ENCODE measurements at places on chromosomes 11 and 22. TPM values are rescaled to one million over a fixed set of nuclear protein-coding genes. Genes with fewer than 3 reads are reported as not detected.

Gene NCF4
- not detected for total RNA-seq

Gene OR2AG2
- 0.28 TPM for total RNA-seq

Gene SNX32
- total RNA-seq: 1.8 TPM

Gene OR8G1
- total RNA-seq: not detected

Gene HBG1
- not detected for total RNA-seq

Gene TMEM121B
- total RNA-seq: 0.09 TPM

Gene RASSF10
- total RNA-seq: under 0.01 TPM

Gene TRPM5
- total RNA-seq: not detected

Gene ATF4
- total RNA-seq: 221 TPM

Gene CYB5R3
- 66.5 TPM for total RNA-seq

Gene MGAT3
- under 0.01 TPM for total RNA-seq

Gene RAG2
- total RNA-seq: not detected

Gene EXPH5
- 0.09 TPM for total RNA-seq

Gene ANO9
- not detected for total RNA-seq

Gene SHISAL1
- total RNA-seq: 3.9 TPM

Gene GAL3ST3
- total RNA-seq: not detected

Gene LARGE1
- total RNA-seq: 16.0 TPM

Gene NXPE2
- 0.09 TPM for total RNA-seq

Gene GDPD4
- 0.69 TPM for total RNA-seq

Gene OR51B2
- not detected for total RNA-seq

Gene GRAP2
- not detected for total RNA-seq

Gene OR2AT4
- total RNA-seq: not detected

Gene ANGPTL5
- not detected for total RNA-seq

Gene TPBGL
- total RNA-seq: 0.05 TPM

Gene GNG3
- not detected for total RNA-seq

Gene FJX1
- 33.4 TPM for total RNA-seq

Gene CALCA
- not detected for total RNA-seq

Gene DRD4
- total RNA-seq: not detected

Gene C1QTNF5
- total RNA-seq: 18.4 TPM

Gene WBP2NL
- 0.60 TPM for total RNA-seq

Gene KRTAP5-1
- not detected for total RNA-seq

Gene ZNF280A
- 0.23 TPM for total RNA-seq

Gene JAML
- total RNA-seq: not detected

Gene NOX4
- 4.2 TPM for total RNA-seq

Gene OR8K3
- not detected for total RNA-seq

Gene OR56A1
- under 0.01 TPM for total RNA-seq

Gene C22orf31
- not detected for total RNA-seq

Gene GUCY1A2
- total RNA-seq: 0.18 TPM

Gene OR5A1
- not detected for total RNA-seq

Gene OR8U1
- not detected for total RNA-seq

Gene NLRP14
- total RNA-seq: not detected

Gene TCP11L1
- total RNA-seq: 25.2 TPM

Gene TEAD1
- 94.4 TPM for total RNA-seq

Gene APOA5
- total RNA-seq: not detected

Gene TRIM21
- 10.7 TPM for total RNA-seq

Gene MS4A4A
- not detected for total RNA-seq

Measured in smooth muscle cell of the umbilical artery (primary cell).